Activated CD8-positive, alpha-beta memory T cell treated with anti-CD3 and anti-CD28 coated beads, Interleukin-2, amount 50 U/mL, for 48 hours (primary cell): ENCODE measurements at places on chromosomes 1 and 21.

- DNase-seq: no peak
Measured at GRCh38 chr1:150259217-150259616, 1.6 kb downstream of the CA14 start.

- DNase-seq: no peak
Measured at GRCh38 chr1:169217636-169218035, 111.1 kb downstream of the ATP1B1 start.

DNA sequence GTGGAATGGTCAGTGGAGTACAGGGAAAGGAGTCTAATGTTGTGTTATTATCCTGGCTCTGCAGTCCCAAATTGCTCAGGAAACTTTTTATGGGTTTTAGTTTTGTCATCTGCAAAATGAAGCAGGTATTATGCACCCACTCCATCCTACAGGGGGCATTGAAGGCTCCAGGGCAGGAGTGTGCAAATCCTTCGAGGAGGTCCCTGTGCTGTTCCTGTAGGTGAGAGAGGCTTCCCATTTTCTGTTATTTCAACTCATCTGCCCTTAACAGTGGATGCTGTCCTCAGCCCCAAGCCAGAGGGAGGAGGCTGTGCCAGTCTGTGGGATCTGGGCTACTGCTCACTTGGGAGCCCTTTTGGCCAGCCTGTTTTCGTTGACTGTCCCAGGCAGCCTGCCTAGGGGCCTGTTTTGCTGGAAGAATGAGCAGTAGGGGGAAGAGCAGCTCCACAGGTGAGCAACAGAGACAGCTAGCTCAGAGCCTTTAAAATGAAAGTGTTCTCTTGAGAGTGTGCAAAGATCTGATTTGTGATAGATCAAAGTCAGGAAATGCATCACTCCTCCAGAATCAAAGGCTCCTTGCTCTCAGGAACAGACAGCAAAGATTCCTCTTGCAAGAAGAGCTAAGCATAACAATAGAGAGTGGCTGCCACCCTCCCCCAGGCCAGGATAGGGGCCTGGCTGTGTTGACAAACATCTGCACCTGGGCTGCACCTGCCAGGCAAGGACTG lies 317.6 kb upstream of the PROX1 start:
- DNase-seq: no peak

DNA sequence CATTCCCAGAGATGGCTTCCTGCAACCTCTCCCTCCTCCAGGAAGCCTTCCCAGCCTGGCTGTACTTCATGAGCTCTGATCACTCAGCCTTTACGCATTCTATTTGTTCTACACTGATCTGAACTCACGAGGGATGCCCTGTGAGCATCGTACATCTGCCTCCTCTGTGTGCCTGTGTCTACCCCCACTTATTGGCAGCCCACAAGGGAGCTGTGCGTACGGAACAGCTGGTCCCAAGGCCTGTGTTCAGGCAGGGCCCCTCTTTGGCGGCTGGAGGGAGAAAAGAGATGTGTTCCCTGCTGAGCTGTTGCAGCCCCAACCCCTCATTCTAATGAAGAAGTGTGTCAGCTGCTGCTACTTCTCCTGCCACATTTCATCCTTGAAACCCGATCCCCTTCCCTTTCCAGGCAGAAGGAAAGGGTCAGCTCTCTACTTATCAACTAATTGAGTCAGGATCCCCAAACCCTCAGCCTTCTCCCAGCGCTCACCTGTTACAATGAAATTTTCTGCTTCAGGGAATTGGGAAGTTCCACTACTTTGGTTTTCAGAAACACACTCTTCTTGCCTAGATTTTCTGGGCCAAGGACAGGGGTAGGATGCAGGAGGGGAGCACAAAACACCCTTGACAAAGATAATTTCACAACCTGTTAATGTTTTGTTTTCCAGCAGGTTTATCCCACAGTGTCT lies 3.2 kb downstream of the INKA2 start:
- DNase-seq: peak; percentile 36

GRCh38 chr1:203225071-203225470 lies 4.4 kb downstream of the CHIT1 start:
- no peak for DNase-seq

- no peak for DNase-seq
Measured at GRCh38 chr1:209202830-209203532, 380.5 kb upstream of the CAMK1G start.

DNA sequence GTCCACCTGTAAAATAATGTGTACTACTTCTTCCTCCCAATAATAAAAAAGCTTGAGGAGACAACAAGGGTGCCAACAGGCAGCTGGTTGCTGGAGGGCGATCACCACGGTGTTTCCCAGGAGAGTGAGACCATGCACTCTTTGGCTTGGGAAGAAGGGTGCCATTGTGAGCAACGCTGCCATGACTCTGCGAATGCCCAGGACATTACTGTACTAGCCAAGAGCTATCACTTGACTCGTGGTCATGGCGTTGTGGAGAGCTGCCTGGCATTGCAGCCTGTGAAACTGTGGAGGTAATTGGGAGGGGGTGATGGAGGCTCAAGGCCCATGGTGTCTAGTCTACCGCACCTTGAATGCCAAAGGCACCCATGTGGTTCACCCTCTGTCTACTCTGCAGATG lies 14.6 kb upstream of the PRMT2 start:
- no peak for DNase-seq

GRCh38 chr1:108016451-108016920 lies 51.5 kb upstream of the VAV3 start:
- no peak for DNase-seq

DNA sequence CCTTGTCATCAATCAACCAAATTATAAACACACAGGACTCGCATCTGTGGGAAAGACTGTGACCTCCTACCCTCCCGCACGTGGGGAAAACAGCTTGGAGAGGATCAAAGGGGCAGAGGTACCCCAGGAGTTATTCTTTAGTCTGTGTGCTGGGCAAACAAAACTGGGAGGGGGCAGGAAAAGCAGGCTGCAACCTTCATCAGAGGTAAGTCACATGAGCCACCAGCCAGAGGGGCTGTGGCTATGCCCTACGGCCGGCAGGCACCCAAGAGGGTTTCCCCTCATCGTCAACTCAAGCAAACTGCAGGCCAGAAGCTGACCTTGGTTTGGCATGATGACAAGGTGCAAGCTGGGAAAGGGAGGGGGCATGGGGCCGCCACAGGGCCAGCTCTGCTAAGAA lies 12.5 kb downstream of the SMIM12 start:
- DNase-seq: no peak

- DNase-seq: peak; percentile 42
Measured at GRCh38 chr21:45997205-45997494, 15.6 kb downstream of the COL6A1 start.

GRCh38 chr21:38469642-38470041 lies 28.6 kb downstream of the ERG start:
- DNase-seq: no peak

DNA sequence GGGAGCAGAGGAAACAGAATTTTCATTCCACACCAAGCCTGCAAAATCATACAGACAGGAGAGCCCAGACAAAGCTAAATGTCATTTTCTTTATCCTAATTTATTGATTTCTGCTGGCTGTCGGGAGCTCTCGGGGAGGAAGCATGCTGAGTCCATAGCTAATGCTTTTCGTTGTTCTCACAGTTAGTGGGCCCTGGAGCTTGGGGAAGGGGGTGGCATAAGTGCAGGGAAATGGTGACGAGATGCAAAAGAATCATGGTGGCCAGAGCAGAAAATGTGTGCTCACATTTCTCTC lies 202.4 kb downstream of the TOMM20 start:
- DNase-seq: no peak

- DNase-seq: no peak
Measured at GRCh38 chr1:22290157-22290556, 147.3 kb upstream of the WNT4 start.

DNA sequence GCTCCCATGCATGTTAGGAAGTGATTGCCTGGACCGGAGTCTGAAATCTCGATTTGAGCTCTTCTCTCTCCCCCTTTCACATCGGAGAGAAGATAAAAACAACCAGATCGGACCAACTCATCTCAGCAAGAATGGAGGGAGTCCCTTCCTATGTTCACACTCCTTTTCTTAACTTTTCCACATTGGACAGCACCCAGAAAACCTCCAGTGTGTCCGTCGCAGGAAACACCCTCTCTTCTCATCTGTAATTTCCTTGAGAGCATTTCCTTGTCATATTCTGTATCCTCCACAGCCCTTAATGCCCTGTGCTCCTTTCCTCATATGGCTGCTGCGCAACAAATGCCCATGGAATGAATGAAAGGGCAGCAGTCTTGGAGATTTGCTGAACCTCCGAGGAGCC lies 1.5 kb upstream of the TDRD10 start:
- DNase-seq: peak; percentile 33

- no peak for DNase-seq
Measured at GRCh38 chr1:214446772-214447556, 104.4 kb downstream of the PTPN14 start.

DNA sequence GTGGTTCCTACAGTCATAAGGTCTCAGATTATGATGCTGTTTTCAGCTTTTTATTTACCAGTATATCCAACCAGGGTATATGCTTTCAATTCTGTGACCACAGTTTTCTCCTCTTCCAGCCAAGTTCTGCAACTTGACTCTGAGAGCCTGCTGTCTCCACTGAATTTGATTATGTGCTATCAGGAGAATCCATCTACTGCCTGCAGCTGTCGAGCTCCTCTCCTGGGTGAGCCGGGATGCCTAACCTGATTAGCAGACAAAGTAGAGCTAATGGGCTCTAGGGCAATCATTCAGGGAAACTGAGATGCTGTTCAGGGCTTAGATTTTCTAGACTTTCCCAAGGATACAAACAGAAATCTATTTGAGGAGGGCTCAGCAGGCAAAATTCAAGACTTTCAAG lies 271.5 kb upstream of the BEND5 start:
- no peak for DNase-seq

- DNase-seq: no peak
Measured at GRCh38 chr1:26526287-26526686, 3.3 kb upstream of the RPS6KA1 start.

- peak; percentile 83 for DNase-seq
Measured at GRCh38 chr1:3618881-3619671, 5.7 kb upstream of the TPRG1L start.

GRCh38 chr1:173224949-173225348 lies 17.8 kb upstream of the TNFSF4 start:
- no peak for DNase-seq

- no peak for DNase-seq
Measured at GRCh38 chr1:167541003-167541402, 12.6 kb downstream of the CREG1 start.

DNA sequence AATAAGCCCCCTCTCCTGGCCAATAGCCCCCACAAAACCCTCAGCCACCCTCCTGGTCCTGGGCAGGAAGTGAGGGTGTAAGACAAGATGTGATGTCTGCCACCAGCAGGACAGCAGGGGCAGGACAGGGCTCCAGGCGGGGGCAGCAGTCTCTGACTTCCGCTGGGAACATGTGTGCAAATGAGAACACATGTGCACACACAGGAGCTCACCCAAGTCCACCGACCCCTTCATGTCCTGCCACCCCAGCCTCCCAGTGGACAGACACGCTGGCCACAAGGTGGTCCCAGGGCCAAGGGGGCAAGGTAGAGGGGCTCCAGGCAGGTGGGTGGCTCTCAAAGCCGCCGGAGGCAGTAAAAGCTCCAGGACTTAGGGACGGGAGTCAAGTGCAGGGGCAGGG lies 60.1 kb downstream of the KCNAB2 start:
- no peak for DNase-seq

DNA sequence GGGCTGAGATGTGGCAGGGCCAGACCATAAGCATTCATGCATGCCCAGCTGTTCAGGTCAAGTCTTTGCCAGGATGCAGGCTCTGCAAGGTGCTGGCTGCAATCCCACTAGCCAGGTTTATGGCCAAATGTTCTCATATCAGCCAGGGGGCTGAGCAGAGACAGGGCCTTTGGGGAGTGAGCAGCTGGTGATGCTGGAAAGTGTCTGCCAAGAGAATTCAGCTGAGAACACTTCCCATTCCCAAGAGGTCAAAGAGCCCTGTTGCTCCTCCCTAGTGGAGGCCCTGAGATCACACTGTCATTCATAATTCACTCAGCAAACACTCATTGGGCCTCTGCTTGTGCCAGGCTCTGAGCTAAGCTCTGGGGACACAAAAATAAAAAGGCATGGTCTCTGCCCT lies 150.3 kb downstream of the DMRTA2 start:
- DNase-seq: no peak

DNA sequence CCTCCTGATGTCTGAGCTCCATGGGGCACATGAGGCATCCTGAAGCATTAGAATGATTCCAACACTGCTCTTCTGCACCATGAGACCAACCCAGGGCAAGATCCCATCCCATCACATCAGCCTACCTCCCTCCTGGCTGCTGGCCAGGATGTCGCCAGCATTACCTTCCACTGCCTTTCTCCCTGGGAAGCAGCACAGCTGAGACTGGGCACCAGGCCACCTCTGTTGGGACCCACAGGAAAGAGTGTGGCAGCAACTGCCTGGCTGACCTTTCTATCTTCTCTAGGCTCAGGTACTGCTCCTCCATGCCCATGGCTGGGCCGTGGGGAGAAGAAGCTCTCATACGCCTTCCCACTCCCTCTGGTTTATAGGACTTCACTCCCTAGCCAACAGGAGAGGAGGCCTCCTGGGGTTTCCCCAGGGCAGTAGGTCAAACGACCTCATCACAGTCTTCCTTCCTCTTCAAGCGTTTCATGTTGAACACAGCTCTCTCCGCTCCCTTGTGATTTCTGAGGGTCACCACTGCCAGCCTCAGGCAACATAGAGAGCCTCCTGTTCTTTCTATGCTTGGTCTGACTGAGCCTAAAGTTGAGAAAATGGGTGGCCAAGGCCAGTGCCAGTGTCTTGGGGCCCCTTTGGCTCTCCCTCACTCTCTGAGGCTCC lies 11.1 kb upstream of the RASSF5 start:
- DNase-seq: no peak

DNA sequence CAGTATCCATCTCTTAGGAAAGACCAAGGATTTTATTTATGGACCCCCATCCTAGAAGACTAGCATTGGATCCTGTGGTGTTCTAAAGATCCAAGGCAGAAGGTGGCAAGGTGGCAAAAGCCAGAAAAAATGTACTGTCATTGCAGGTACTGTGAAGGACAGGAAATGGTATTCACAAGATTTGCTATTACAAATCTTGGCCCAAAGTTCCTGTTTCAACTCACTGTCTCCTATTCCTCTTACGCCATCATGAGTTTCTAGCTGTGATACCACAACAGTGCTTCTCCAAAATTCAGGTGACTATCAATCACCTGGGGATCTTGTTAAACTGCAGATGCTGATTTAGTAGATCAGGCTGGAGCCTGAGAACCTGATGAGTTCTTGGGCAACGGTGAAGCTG lies 21.4 kb downstream of the ACP6 start:
- DNase-seq: no peak

- DNase-seq: no peak
Measured at GRCh38 chr1:180196436-180197003, 33.5 kb upstream of the LHX4 start.

GRCh38 chr21:15191342-15191741 lies 126.5 kb upstream of the NRIP1 start:
- no peak for DNase-seq
